Peyer's patch (tissue), 4 donors: ENCODE measurements at places on chromosomes 3 and 15.

- no peak for DNase-seq
Observed at GRCh38 chr3:53250881-53251605, 4.8 kb downstream of the TKT start.

DNA sequence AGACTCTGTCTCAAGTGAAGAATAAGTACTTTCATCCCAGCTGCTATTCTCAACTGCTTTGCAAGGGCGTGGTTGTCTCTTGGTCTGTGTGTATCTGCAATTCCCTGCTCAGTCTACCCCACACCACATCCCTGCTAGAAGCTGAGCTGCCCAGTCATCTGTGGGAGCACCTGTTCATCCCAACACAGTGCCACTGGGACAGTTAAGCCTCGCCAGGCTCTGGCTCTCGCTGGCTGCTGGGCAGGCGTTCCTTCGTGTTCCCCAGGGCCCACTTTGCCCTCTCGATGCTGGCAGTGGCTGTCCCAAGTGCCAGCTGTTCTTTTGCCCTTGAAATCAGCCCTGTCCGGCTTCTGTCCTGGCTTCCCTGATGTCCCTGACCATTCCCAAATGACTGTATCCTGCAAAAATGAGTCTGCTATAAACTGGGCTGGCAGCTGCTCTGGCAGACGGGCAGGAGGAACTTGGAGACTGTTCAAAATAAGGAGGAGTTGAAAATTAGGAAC, 91.6 kb upstream of the KLHL25 start:
- DNase-seq: no peak

GRCh38 chr3:9780458-9780812, 10.7 kb upstream of the CAMK1 start:
- no peak for DNase-seq

DNA sequence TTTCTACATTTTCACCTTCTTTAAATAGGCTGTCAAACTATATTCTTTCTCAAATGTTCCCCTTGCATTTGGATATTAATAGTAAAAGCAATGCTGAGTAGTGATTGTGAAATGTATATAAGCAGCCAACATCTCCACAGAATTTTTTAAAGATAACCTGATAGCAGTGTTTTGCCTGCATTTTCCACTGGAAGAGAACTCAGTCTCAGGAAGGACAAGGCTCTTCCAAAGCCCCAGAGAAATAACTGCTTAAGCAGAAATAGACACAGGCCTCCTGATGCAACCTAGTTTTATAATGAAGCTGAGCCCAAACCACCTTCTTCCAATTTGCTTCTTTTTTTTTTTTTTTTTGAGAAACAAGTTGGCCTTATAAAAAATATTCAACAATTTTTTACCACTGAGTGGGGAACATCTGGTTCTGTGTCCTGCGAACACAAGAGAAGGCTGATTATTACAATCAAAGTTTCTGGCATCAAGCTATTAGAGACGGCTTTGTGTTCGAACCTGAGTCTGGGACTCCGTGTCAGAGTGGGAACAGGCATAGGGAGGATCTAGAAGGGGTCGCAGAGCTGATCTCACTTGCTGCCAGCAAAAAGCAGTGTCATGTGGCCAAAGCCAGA, 332.5 kb upstream of the TBL1XR1 start:
- DNase-seq: no peak

- no peak for DNase-seq
Observed at GRCh38 chr3:76586471-76586870, 453.4 kb upstream of the ROBO2 start.

GRCh38 chr15:40739854-40740253, 15.2 kb downstream of the RMDN3 start:
- DNase-seq: no peak

DNA sequence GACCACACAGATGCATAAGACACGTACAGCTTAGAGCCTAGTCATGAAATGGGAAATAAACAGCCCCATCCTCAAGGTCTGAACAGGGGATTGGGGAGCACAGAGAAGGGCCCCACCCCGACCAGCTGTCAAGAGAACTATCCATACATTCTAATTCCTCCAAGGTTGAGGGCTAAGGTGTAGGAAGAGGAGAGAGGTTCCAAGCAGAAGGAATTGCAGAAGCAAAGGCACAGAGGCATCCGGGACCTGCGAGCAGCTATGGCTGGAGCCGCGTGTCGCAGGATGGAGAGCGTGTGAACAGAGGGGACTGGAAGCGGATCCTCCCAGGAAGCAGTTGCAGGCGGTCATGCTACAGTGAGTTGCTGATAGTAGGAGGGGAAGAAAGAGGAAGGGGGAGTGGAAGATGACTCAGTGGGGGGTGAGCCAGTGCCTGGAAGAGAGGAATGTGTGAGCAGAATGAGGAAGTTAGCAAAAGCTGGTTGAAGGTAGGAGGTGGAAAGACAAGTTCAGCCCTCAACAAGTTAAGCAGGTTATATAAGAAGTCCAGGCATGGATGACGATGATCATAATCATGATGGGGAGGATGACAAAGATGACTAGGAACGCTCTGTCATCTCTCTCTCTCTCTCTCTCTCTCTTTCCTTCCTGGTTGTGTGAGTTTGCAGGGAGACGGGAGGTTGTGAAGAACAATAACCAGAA, 89.7 kb downstream of the LIPC start:
- no peak for DNase-seq

DNA sequence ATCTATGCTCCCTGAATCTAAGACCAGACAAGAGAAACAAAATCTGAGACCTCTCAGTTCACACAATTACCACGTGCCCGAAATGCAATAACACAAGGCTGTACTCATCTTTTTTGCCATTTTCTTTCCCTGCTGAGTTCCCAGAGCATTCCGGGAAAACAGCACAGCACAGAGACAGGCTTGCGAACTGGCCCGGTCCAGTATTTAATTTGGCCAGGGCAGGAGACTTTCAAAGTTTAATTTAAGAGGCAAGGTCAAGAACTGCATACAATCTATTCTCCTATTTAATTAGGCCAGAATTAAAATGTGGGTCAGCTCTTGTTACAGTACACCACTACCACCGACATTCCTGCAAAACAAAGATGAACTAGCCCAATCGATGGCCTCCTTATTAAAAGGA, 87.5 kb upstream of the SNRPA1 start:
- no peak for DNase-seq

DNA sequence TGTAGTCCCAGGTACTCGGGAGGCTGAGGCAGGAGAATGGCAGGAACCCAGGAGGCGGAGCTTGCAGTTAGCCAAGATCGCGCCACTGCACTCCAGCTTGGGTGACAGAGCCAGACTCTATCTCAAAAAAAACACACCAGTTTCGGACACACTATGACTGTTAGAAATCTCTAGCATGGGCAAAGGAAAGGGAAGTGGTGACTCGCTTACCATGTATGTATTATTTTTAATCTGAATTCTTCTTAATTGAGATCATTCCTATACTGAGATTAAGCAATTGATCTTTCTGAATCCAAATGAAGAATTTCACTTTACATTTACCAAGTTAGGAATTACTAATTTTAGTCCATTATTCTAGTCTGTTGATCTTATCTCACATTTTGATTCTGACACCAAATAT, 459.2 kb upstream of the ALCAM start:
- DNase-seq: no peak

DNA sequence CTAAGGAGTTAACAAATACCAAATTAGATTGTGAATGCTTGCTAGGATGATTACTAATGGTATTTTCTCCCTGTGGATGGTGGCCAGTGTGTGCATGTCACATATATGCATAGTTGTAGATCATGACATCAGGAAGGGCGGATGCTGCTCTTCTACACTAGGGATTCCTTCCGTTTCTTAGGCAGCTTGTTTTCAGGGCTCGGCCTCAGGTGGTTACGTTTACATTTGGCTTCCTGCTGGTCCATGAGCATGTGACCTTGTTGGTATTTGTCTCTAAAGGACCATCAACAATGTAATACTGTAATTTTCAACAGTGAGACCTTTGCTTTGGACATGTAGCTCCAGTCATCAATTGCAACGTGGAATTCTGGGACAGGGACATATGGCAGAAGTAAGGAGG, 221.4 kb downstream of the NR1D2 start:
- no peak for DNase-seq

DNA sequence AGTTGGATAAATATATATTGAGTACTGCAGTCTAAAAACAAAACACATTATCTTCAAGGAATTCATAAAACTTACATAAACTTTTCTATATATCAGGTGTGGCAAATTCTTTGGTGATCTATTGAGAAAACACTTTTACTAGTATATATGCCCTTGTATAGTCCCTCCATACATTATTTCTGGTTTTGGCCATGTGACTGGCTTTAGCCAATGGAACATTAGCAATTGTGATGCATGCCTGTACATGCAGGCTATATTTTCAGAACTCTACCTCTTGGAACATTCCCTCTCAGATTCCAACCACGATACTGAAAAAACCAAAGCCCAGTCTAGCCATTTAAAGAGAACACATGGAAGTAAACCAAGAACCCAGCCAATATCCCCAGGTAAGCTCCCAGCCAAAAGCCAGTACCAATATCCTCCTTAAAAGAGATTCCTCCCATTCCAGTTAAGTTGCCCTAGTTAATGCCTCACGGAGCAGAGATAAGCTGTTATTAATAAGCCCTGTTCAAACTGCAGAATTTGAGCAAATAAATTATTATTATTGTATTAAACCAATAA, 152.8 kb downstream of the NEK10 start:
- no peak for DNase-seq

DNA sequence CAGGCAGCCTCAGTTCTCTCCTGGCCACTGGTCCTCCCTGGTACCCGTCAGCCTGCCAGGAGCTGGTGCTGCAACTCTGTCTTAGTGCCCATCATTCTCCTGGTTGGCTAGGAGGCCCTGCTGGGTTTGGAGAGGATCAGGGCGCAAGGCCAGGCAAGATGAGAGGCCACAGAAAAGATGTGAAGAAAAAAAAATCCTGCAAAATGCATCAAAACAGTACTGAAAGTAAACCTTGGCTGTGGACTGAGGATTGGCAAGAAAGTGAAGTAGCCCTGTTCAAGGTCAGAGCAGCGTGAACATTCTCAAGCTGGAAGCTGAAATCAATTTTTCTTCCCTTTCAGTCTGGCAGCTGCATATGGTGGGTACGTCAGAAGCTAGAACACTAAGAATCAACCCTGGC, 74.2 kb downstream of the GTF2E1 start:
- no peak for DNase-seq

- DNase-seq: no peak
Observed at GRCh38 chr3:147298511-147298982, 107.8 kb downstream of the ZIC4 start.

GRCh38 chr3:157059661-157060060, 100.3 kb downstream of the CCNL1 start:
- no peak for DNase-seq

GRCh38 chr3:135009014-135009413, 214.0 kb downstream of the EPHB1 start:
- DNase-seq: no peak

DNA sequence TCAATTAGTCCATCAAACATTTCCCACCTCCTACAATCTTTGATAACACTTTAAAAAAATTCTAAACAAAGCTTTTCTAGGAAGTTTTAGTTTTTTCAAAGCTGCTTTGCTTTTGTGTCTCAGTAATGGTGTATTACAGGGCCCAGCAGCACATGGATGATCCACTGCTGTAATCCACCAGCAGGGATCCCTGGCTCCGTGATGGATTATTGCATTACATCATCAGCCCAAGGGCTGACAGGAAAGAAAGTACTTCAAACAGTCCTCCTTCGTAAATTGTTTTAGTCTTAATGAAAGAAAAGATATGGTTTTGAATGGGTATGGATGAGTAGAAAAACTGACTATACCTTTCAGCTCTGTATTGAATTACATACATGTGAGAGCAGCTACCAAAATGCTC, 688.9 kb upstream of the NAALADL2 start:
- no peak for DNase-seq

- DNase-seq: no peak
Observed at GRCh38 chr3:154486949-154487348, 57.0 kb upstream of the GPR149 start.

GRCh38 chr3:71984843-71985613, 200.1 kb upstream of the PROK2 start:
- DNase-seq: no peak

GRCh38 chr15:83413054-83413719, 34.0 kb upstream of the SH3GL3 start:
- DNase-seq: no peak

DNA sequence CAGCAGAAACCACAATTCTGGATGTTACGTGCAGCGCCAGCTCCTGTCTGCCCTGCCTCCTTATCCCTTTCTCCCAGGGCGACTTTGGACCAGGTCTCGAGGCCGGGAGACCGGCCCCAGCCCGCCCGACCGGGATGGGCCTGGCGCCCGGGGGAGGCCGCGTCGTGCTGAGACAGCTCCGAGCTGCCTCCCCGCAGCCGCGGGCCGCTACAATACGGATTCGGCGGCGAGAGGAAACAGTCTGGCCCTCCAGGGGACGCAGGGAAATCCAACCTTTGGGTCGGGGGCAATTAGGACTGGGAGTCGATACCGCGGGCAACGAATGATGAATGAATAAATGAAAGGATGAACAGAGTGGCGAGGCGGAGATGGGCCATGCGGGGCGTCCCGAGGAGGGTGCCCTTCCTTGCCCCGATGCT, 537 bp downstream of the GRAMD2A start:
- no peak for DNase-seq

GRCh38 chr3:128867200-128868125, 12.0 kb upstream of the ACAD9 start:
- no peak for DNase-seq

GRCh38 chr3:134365766-134366065, 8.5 kb downstream of the AMOTL2 start:
- DNase-seq: peak; percentile 38

GRCh38 chr3:108096532-108097321, 5.9 kb upstream of the CD47 start:
- no peak for DNase-seq

GRCh38 chr3:5190147-5190791, 2.8 kb downstream of the EDEM1 start:
- no peak for DNase-seq

GRCh38 chr3:124131580-124131979, 139.7 kb upstream of the ROPN1 start:
- DNase-seq: no peak

- no peak for DNase-seq
Observed at GRCh38 chr15:63136742-63137141, 15.1 kb downstream of the LACTB start.

DNA sequence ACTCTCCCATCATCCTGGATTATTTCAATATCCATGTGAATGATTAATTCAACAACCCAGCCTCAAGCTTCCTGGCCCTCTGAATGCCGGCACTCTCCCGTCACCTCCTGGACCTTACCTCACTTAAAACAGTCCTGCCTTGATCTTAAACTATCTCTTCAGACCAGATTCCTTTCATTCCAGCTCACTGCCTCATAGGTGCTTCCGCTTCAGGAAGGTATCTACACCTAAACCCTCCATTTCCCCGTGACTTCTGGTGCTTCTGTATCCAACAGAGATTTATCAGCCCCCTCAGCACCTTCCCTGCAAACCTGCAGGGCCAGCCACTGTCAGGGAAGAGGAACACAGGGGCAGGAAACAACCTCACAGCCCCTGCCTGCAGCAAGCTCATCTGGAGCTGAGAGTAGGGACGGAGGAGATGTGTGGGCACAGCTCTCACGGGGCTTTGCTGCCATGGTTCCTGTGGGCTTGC, 98.9 kb upstream of the TJP1 start:
- DNase-seq: no peak

GRCh38 chr3:191320316-191320715, 8.9 kb upstream of the CCDC50 start:
- DNase-seq: no peak

GRCh38 chr3:154976072-154976983, 103.8 kb upstream of the MME start:
- DNase-seq: no peak
